ENCODE measurements at places on chromosomes 3 and 15.
A peak's percentile ranks its signal among the peaks of the same experiment; 100 is the strongest.

DNA sequence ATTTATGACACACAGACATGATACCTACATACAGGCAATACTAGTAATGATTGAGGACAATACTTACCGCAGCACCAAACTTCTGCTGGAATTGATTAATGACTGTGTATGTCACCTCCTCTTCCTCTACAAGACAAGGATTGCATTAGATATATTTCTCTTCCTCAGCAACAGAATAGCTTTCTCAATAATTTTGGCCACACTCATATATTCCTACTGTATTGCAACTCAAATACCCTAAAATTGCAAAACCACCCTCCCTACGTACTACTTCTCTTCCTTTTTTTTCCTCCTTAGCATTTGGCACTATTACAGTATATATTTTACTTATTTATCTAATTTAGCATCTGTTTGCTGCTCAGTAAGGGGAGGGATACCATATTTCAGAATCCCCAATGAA lies 14.8 kb downstream of the EXD1 start:
- no peak for DNase-seq

DNA sequence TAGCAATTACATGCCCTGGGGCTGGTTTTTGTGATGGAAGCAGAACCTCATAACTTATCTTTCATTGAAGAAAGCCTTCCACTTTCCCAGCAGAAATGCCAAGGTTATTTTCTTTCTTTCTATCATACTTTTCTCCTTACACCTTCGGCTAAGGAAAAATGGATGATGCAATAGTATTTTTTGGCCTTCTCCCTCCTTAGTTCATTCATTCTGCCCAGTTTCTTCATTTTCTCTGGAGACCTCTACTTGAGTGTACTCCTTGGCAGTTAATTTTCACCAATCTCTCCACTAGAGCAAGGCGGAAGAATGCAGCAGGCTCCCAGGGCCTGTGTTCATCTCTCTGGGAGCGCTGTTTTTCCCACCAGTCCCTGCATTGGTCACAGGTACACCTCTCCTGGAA lies 7.6 kb upstream of the P2RY1 start:
- no peak for DNase-seq

DNA sequence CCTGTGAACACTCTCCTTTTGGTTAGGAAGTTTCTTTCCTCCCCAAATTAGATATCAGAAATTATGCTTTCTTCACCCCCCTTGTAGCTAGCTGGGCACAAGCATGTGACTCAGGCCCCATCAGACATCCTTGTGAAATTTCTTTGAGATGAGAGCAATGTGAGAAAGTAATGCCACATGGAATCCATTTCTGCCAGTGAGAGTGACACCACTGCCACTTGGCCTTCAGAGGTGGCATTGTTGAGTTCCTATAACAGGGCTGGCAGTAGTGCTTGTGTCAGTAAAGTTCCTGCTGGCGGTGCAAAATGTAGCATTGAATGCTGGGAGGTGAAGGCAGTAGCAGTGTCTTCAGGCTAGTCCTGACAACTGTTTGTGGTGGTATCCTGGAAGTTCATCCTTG lies 80.7 kb upstream of the ZNF280D start:
- DNase-seq: no peak

DNA sequence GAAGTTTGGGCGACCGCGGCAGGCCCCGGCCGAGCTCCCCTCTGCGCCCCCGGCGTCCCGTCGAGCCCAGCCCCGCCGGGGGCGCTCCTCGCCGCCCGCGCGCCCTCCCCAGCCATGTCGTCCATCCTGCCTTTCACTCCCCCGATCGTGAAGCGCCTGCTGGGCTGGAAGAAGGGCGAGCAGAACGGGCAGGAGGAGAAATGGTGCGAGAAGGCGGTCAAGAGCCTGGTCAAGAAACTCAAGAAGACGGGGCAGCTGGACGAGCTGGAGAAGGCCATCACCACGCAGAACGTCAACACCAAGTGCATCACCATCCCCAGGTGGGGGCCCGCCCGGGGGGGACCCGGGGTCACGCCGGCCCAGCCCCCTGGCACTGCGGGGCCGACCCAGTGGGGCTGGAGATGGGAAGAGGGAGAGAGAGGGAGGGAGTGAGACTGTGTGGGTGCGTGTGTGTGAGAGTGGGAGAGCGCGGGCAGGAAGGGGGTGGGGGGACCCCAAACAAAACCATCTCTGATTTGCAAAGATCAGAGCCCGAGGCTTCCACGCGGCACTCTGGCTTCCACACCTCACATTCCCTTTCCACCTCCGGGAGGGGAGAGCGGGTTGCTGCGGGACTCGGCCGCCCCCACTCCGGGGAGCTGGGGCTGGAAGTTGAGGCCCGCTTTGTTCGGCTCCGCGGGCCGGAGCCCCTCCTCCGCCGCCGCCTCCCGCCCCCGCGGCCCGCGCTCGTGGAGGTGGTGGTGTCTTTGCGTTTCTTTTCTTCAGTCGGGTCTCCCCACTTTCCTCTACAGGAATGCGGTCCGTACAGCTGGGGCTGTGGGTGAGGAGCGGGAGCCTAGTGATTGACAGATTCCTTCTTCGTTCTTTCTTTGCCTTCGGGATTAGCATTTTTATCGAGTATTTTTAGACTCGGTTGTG lies 898 bp downstream of the SMAD3 start:
- DNase-seq: peak; percentile 39

GRCh38 chr3:36707623-36708409 lies 56.5 kb downstream of the DCLK3 start:
- no peak for DNase-seq
